ENCODE measurements at places on chromosomes 12 and 14.

DNA sequence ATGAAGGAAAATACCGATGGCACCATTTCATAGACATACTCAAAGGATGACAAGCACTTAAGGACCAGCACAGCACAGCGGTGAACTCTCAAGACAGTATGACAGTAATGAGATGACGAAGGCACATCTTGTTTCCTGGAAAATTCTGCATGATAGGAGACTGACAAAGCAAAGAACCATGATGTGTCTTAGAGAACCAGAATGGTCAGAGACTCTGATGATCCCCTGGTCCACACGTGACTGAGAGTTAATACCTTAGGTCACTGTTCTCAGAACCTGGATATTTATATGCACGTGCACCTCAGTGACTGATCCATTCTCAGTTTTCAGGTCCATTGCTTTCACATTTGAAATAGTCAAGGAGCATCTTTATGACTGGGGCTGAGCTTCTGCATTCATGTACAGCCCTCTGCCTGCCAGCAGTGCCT, 35.3 kb downstream of the PROX2 start:
- no peak for DNase-seq

DNA sequence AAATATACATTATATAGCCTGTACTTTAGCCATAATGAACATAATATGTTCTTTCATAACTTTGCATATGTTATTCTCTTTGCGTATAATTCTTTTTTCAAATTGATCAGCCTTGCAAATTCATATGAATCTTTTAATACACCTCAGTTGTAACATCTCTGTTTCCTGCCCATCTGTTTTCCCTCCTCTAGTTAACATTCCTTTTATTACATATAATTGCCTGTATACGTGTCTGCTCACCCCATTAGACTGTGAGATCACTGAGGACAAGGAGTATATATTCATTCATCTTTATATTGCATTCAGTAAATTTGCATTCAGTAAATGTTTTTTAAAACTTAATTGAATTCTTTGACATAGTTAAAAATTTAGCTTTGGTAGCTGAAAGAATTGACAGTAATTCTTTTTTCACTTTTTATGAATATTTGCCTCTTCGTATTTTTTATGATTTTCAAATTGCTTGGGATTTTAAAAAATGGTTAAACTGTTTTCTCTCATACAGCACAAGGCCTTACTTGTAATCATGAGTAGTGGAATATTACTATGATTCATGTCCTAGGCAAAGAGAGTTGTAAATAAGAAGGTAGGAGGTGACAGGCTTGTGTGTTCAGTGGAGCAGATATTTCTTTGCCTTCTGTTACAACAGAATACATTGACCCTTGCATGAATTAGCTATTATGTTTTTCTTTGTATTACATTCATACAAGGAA, 32.8 kb upstream of the KLHL42 start:
- peak; percentile 67 for DNase-seq

GRCh38 chr12:84542289-84542688, 370.3 kb downstream of the SLC6A15 start:
- DNase-seq = no peak

- DNase-seq = no peak
Measured at GRCh38 chr14:93744176-93744575, 44.1 kb downstream of the PRIMA1 start.

- no peak for DNase-seq
Measured at GRCh38 chr12:69610729-69611128, at the start of gene LRRC10. LRRC10 (minus strand) TSS chr12:69610907; CDS start chr12:69610838, 69 bp downstream.

GRCh38 chr12:104467346-104467837, 10.6 kb downstream of the CHST11 start:
- DNase-seq = no peak

GRCh38 chr14:65290830-65291229, 121.7 kb upstream of the FUT8 start:
- peak; percentile 14 for DNase-seq

GRCh38 chr12:32455607-32456071, 56.3 kb downstream of the FGD4 start:
- peak; percentile 89 for DNase-seq

DNA sequence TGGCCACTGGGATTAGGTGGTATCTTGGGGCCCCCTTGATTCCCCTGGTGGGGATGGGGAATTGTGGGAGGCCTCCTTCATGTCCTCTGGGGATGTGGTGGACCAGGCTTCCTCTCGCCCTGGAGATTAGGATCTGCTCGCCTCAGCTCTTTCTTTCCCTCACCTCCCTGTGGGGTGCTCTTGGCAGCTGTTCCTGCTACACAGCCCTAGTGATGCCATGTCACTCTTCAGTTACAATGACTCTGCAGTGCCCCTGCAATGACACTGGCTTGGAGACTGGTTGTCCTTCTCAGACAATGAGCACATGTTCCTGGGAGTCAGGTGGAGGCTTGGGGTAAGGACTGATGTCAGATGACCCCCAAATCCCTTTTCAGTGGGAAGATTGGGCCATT, 83.9 kb downstream of the ADCK1 start:
- DNase-seq = no peak

DNA sequence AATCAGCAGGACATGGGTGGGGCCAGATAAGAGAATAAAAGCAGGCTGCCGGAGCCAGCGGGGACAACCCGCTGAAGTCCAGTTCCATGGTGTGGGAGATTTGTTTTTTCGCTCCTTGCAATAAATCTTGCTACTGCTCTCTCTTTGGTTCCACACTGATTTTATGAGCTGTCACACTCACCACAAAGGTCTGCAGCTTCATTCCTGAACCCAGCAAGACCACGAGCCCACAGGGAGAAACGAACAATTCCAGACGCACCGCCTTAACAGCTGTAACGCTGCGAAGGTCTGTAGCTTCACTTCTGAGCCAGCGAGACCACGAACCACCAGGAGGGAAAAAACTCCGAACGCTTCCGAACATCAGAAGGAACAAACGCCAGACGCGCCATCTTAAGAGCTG, 2.8 kb upstream of the CNIH1 start:
- no peak for DNase-seq

DNA sequence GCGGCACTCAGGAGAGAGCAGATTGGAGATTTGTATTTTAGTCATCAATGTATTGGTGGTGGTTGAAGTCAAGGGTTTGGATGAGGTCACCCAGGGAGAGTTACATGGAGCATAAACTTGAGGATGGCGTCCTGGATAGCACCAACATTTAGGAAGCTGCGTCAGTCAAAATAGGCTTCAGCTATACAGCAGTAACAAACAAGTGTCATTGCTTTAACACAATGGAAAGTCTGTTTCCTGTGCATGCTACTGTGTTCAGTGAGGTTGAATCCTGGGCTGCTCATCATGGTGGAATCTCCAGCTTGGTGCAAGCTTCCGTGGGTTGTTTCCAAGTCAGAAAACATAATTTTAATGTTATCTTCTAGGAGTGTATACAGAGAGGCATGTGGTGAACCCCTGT, 180.4 kb downstream of the CFAP54 start:
- DNase-seq = no peak

- peak; percentile 96 for DNase-seq
Measured at GRCh38 chr14:59360923-59361794, 104.0 kb downstream of the GPR135 start.

- DNase-seq = no peak
Measured at GRCh38 chr14:72723858-72724530, 169.9 kb downstream of the DPF3 start.

Measured in DMS53 (cell line).